Stimulated activated CD8-positive, alpha-beta memory T cell treated with anti-CD3 and anti-CD28 coated beads, Interleukin-12 subunit alpha, Interleukin-12 subunit beta, amount 100 ng/mL, for 1 hour (primary cell): ENCODE measurements at places on chromosomes 5 and 9.

GRCh38 chr5:122107016-122107415, 22.3 kb upstream of the ZNF474 start:
- DNase-seq: no peak

DNA sequence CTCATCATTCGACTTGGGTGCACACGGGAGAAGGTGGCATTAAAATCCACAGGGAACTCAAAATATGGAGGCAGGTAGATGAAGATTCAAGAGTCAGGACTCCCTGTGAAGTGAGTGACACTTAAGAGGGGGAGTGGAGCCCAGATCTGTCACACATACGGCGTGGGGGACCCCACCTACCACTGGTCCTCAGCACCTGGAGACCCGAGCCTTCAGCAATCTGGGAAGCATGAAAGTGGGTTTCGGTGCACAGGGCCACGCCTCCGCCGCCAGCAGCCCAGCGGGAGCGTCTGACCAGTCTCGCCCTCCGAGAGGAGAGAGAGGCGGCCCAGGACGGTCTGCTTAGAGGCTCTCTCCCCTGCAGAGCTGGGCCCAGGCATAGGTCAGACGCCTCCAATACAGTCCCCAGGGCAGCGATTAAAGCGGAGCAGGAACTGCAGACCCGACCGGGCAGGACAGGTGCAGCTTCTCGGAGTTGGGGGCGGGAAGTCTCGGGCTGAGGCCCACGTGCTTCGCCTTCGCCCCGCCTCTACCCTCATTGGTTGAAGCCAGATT, 639 bp upstream of the SLC2A8 start:
- DNase-seq: no peak

DNA sequence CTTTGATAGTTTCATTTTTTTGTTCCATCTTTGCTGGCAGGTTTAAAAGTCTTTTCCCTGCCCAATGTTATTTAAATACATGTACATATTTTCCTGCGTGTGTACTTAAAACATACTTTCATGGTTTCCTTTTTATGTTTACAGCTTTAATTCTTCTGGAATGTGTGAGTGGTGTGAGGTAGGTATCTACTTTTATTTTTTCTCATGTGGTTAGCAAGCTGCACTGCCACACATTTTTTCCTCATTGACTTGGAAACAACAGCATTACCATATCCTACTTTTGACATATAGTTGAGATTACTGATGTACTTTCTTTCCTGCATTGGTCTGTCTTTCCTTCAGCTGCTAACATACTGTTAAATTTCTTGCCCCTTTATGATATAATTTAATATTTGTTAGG, 51.4 kb upstream of the COL15A1 start:
- DNase-seq: no peak

DNA sequence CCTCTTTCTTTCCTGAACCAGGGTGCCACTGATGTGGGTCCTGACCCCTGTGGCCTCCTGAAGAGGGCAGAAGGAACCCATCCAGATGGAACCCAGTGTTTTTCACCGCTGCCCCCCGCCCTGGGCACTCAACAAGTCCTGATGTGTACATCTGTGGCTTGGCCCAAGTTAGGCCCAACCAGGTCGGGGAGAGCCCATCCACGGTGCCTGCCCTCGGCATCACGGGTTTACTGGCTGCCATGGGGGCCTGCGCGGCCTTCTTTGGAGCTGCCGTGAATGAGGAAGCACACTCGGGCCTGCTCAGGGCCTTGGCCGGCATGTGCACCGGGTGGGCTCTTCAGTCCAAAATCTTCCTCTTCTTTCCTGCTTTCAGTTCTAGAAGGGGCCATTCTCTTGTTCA, 5.8 kb downstream of the ECSCR start:
- DNase-seq: no peak

GRCh38 chr5:24059006-24059405, 551.6 kb downstream of the PRDM9 start:
- DNase-seq: no peak

GRCh38 chr5:598564-598890, 13.6 kb upstream of the CEP72 start:
- DNase-seq: no peak

GRCh38 chr5:149782018-149782894, 52.1 kb downstream of the PPARGC1B start:
- no peak for DNase-seq

DNA sequence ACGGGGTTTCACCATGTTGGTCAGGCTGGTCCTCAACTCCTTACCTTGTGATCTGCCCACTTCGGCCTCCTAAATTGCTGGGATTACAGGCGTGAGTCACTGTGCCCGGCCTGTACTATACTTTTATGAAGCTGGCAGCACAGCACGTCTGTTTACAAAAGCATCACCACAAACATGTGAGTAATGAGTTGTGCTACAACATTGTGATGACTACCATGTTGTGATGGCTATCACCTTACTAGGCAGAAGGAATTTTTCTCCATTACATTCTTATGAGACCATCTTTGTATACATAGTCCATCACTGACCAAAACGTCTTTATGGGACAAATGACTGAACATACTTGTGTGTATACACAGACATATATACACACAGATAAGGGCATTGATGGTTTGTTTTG, 1019.0 kb downstream of the CDH18 start:
- no peak for DNase-seq

- DNase-seq: no peak
Measured at GRCh38 chr5:160311491-160312133, 752 bp downstream of the CCNJL start.

DNA sequence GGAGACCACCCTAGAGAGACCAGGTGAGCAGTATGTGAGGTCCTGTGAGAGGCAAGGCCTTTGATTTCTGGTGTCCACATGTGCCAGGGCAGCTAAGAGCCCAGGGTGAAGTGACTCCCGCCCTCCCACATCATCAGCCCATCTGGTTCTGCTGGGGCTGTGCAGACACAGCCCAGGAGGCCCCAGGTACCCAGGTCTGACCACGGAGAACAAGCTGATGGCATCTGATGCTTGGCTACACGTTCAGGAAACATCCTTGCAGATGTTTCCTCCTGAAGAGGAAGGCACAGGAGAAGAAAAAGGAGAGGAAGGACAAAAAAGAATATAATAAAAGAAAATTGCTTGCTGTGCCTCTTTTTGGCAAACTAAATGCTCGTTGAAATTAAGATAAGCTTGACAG, 225.8 kb downstream of the PAX5 start:
- no peak for DNase-seq

DNA sequence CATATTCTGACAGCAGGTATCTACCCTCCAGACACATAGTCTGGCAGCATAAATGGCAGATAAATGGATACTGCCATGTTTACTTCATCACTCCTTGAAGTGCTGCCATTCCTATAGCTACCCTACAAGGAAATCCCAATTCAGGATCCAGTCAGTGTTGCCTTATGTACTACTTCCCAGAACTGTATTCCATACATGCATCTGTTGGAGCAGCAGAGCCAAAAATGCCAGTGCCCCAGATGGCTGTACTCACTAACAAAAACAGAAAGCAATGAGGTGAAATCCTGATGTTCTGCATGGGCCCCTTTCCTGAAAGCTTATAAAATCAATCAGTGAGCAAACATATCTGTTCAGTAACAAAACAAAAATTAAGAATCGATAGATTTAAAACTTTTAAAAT, 490.0 kb upstream of the COX7C start:
- DNase-seq: no peak

DNA sequence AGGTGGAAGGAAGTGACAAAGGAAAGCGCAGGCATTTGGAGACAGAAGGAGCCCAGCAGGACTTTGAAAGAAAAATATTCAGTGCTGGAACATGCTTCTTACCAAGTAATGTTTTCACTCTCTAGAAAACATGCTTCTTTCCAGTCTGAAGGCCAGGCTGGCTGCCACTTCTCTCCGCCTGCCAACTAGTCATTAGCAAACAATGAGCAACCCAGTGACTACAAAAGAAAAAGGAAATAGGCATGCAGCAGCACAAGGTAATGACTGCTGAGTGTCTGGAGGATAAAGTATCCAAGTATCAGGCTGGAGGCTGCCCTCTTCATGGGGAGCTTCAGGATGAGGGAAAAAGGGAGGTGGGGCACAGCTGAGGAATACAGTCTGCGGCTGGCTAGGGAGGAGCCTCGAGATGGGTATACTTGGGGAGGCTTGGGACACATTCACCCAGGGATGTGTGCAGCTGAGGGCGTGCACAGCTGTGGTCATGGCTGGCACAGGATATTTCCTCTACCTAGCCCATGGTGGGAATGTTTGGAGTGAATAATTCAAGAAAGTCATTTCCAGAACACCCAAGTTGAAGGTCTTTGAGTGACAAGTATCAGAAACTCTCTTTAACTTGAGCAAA, 161.5 kb upstream of the KIF2A start:
- no peak for DNase-seq

DNA sequence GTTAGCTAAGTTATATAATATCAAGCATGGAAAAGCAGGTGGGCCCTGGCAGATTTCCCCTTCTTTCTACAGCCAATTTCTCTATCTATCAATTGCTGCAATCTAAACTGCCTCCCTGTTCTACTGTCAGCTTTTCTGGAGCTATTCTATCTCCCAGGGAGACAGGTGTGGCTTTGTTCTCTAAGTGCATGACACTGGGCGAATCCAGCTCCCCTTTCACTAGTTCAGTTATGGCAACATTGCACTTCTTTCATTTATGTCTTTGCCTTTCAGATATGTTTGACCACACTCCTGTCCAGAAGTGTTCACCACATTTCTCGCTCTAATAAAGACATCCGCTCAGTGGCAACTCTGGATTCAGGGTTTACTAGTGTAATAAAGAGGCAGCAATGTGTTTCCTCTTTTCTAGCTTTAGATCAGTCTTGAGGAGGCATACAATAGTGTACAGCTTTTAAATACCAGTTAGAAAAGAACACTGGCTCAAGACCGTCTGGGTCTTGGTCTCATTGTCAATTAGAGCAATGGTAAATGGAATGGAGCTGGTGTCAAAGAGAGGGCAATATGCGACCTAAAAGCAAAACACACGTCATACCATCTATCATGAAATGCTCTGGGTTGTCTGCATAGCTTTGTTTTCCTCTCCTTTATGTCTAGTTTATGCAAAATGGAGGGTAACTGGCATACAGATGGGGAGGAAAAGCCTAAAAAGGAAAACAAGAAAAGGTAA, 197.0 kb downstream of the SLF1 start:
- no peak for DNase-seq

- DNase-seq: no peak
Measured at GRCh38 chr5:65391591-65391990, 90.1 kb downstream of the ADAMTS6 start.

DNA sequence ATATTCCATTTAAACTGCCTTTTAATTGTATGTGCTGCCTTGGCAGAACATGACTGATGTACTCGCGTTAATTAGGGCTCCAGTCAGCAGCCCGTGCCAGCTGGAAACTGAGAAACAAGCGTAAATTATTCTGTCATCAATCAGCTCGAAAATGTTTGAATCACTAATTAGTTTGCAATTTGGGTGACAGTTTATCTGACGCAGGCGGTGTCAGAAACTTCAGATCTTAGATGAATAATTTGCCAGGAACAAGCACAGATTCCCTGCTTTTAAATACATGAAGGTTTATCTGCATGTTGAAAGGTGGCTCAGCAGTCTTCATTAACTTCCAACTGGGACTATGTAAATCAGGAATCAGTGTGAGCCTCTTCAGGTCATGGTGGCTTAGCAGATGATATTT, 176.0 kb upstream of the TLE4 start:
- DNase-seq: no peak

GRCh38 chr5:150507474-150508276, at the start of gene NDST1:
Gene NDST1, plus strand, starts transcription at chr5:150508131. Its CDS starts 13,124 bp downstream, at chr5:150521255.
- DNase-seq: no peak

- DNase-seq: no peak
Measured at GRCh38 chr5:44809956-44810420, 1.2 kb downstream of the MRPS30 start.
